ENCODE measurements at places on chromosomes 3 and 15.
A peak's percentile ranks its signal among the peaks of the same experiment; 100 is the strongest.

DNA sequence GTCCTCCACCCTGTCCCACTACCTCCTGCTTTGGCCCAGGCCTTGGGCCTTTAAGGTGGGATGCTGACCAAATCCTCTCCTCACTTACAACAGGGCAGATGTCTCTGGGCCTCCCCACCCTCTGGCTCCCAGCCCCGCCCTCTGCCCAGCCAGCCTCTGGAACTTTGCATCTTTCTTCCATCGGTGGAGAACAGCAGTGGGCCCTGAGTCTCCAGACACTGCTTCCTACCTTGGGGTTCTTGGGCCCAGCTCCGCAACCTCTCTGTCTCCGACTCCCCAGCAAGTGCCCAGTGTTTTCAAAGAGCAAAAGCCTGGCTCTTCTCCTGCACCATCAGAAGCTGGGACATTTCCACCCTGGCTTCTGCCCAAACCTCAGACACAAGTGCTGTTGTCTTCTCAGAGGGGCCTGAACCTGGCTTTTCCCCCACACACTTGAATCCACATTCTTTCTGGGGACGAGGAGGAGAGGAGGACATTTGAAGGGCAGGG lies 33.1 kb downstream of the MRAS start:
- DNase-seq = no peak

DNA sequence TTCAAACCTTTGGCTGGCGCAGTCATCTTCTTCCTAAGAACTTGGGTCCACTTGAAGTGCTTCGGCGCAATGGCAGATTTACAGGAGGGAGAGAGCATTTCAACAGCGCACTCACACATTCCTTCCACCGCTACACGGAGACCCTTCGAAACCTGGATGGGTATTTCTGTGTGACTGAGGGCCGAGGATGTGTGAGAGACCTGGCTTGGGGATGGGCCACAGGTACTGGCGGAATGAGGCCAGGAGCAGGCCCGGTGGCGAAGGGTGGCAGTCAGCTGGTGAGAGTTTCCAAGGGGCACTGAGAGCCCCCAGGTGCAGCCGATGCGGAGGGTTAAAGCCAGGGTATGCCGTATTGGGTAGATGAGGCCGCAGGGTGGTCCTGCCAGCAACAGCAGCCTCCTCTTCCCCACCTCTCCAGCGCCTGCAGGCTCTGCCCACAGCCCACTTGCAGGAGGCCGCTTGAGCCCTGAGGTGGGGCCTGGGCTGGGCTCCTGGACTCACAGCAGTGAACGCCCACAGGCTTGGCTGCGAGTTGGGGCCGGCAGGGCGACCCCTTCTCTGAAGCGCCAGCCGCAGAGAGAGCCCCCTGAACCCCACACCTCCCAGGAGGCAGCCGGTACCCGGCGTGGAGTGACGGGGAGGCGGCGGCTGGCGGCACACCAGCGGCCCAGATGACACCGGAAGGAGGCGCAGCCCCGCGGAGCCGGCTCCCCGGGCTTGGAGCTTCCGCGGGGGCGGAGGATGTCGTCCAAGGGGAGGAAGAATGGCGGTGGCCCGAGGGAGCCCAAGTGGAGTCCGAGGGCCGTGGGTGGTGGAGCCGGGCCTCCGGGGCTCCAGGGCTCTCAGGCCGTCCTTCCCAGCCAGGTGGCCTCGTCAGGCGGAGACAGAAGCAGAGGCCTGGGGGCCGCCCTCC lies 166.5 kb downstream of the NSMCE3 start:
- DNase-seq = no peak

DNA sequence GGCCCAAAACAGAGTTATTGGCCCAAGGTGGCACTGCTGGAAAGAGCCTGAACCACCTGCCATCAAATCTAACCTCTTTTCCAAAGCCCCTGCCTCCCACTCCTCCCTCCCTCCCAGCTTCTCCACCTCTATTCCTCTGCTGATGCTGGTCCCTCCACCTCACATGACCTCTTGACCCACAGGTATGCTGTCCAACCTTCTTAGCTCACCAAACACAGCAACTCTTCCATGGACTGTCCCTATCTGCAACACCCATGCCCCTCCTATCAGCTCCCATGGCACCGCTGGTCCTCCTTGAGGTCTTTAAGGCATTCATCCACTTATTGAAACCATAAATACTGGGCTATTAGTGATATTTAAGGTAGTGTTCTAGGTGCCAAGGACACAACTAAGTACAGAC lies 12.6 kb downstream of the NUP210 start:
- DNase-seq = no peak

GRCh38 chr3:11914651-11915050 lies 68.0 kb upstream of the TAMM41 start:
- no peak for DNase-seq

DNA sequence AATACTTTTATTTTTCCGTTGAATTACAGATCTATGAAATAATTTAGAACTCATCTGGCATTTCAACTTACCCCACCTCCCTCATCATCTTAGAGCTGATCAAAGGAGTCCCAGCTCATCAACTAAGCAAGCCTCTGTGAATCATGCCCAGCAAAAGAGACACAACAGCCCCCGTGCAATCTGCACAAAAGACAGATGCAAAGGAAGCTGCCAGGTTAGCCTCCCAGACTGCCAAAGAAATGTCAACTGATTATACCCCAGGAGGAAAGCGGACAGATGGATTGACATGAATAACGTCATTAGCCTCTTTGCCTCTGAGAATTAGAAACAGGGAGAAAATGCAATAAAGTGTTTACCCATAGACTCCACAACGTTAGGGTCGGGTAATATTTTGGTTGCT lies 75.0 kb downstream of the GABRB3 start:
- no peak for DNase-seq

GRCh38 chr3:33174711-33175414 lies 43.7 kb downstream of the SUSD5 start:
- no peak for DNase-seq

DNA sequence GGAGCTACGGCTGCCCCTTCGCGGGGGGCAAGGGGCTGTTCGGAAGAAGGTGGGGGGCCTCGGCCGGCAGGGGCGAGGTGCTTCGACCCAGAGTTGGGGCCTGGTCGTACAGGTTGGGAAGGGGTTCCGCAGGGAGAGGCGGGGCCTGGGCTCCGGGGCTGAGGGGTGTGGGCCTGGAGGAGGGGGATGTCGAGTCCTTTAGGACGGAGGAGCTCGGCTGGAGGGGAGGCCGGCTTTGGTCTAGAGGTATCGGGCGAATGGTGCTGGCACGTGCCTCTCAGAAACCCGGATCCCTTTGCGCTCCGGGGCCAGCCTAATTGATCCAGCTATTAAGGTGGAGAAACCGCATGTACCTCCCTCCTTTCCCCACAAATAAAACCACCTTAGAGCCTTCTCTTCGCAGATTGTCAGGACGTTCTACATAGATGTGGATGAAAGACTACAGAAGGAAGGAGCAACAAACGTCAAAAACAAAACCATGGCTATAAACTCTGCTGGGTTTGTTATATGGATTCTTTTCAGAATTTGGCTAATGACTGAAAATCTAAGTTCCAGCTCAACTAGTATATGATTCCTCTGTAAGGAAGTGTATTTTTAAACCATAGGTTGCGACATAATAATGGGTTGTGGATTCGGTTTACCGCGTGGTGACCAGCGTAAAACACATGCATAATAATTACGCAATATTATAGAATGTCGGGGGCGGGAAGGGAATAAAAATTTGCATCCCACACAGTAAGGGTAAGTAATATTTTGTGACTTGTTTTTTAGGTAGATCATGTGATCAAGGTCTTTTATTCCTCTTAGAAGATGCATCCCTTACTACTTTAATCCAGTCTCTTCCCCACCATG lies 644 bp upstream of the NGLY1 start:
- peak; percentile 90 for DNase-seq

DNA sequence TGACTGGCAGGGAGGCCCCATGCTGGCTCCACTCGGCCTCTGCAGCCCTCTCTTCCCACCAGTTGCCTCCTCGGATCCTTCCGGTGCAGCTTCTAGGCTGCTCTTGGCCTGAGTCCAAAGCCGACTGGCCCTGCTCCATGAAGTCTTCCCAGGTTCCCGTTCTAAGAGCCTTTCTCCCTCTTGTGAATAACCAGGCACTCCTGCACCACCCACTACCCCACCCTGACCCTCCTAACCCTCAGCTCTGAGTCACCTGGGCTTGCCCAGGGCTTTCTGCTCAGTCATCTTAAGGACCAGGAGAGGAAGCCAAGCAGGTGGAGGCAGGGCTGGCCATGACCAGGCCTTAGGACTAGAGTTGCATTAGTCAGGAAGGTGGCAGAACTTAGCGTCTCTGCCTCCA lies 28.1 kb upstream of the CNBP start:
- peak; percentile 21 for DNase-seq

GRCh38 chr15:94749811-94750617 lies 518.7 kb downstream of the MCTP2 start:
- no peak for DNase-seq

DNA sequence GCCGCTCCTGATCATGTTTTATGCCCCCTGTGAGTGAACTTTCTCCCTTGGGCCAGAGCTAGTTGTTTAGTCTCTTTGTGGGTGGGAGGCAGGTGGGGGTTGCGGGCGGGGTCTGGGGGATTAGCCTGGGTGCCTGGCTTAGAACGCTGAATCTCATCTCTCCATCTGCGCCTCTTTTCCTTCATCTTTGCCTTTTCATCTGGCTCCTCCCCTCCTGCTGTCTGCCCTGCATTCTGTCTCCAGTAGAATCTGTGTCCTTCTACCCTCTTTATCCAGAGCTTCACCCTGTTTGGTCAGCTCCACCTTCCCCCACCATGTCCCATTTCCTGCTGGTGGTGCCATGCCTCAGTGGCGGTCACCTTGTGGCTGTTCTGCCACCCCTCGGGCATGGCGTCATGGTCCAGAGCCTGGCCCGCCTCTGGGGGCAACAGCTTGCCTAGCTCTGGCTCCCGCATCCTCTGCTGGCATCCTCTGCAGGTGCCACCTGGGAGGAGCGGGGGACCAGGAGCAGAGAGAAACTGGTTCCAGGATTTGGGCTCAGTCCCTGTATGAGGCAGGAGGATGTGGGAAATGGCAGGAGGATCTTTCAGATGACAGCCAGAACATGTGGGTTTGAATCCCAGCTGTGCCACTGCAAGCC lies 44.3 kb downstream of the PDIA5 start:
- no peak for DNase-seq

DNA sequence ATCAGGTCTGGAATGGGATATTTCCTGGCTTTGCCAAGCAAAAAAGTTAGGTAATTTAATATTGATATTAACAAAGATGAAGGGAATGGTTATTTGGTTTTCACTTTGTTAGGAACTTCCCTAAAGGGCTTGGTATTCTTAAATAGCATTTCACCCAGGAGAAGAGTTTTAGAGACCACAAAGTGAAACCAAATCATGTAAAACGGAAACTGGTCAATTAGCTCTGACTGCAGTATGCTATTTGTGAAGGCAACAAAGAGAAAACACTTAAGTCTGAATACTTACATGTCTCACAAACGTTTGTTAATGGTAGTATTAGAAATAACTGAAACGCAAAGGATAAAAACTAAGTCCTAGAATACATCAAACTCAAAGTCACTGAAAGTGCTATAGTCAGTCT lies 32.4 kb upstream of the SETMAR start:
- no peak for DNase-seq

- DNase-seq = no peak
Measured at GRCh38 chr3:37694284-37694675, 167.4 kb upstream of the CTDSPL start.

DNA sequence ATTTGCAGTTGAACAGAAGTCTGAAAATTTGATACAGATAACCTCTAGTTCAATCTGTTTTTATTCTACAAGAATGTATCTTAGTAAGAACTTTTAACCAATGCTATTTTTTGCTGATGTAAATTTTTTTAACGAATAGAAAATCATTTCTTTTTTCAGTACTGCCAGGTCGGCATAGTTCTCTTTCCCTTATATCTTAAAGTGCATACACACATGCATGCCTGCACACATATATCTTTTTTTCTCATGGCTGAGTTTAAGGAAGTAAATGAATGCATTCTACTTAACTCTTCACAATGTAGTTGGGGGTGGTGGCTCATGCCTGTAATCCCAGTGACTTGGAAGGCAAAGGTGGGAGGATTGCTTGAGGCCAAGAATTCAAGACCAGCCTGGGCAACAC lies 48.4 kb downstream of the BLM start:
- DNase-seq = no peak

DNA sequence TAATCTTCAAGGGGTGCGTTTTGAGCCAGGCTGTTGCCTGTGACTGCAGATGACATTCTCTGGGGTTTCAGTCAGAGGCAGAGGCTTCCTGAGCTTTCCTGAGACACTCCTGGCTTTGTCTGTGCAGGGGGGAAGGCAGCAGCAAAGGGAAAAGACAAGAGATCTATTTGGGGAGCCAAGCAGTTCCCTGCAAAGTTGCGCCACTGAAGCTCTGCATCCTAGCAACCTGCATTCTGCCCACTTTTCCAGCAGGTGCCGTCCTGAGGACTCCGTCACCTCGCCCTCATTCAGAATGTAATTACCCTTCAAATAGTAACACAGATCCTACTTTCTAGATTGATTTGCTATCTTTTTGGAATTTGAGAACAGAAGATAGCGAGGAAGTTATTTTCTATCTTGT lies 1.9 kb upstream of the TMEM158 start:
- peak; percentile 52 for DNase-seq

DNA sequence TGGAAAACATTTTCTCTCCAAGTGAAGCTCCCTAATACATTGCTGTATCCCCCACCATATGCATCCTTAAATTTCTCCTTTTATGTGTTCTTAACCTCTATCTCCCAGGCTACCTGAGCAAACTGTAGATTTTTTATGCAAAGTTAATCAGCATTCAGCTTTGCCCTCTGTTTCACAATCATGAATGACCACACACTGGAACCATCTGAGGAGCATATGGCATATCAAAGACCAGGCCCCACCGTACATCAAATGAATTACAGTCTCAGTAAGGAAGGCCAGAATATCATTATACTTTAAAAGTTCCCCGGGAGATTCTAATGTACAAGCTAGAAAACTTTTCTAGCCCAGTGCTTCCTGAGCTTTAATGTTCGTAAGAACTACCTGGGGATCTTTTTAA lies 115.5 kb upstream of the NECTIN3 start:
- no peak for DNase-seq

DNA sequence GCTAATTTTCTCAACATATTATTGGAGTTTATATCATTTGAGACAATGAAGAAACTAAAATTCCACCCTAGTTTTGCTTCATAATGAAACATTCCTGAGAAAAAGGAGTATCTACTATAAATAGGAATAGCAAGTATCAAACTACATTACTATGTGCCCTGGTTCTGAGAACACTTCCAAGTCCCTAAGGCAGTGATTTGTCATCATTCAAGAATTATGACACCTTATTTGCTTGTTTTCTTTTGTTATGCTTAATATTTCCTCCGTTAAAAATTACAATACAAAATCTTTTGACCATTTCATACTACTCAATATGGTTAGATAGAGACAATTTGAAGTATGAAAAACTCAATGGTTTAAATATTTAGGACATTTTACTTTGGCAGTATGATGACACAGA lies 707.8 kb upstream of the GOLIM4 start:
- DNase-seq = no peak

GRCh38 chr15:36370051-36370730 lies 209.2 kb upstream of the CDIN1 start:
- no peak for DNase-seq
